ENCODE measurements at places on chromosomes 1 and 21.

DNA sequence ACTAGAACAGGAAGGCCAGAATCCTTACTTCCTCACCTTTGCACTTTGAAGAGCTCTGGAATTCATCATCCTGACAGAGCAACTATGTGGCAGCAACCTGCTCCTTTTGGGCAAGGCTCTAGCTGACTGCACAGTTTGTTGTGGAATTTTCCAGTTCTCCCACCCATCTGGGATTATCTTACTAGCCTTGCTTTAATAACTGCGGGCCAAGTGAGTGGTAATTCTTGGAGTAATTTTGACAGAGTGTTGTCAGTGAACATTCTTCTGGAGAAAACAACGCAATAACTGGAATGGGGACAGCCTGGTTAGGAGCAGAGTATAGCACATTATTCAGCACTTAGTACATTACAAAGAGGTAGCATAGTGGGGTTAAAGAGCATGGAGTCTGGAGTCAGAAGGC lies 75.3 kb downstream of the NTMT2 start:
- DNase-seq, result no peak

DNA sequence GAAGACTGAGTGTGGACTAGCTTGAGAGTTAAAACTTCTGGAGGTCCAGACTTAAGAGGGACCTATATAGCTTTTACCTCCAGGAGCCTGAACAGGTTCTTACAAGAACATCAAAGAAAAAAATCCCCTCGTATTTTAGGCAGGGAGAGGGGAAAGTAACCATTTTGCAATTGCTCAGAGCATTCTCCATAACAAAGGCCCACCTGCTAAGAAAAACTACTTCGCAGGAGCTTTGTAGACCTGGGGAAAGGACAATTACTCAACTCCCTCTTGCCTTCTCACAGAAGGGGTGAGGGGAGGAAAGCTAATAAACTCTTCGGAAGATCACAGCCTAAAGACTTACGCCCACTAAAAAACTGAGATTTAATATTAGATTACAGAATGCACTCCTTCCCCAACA lies 86.3 kb downstream of the RERE start:
- no peak for DNase-seq

DNA sequence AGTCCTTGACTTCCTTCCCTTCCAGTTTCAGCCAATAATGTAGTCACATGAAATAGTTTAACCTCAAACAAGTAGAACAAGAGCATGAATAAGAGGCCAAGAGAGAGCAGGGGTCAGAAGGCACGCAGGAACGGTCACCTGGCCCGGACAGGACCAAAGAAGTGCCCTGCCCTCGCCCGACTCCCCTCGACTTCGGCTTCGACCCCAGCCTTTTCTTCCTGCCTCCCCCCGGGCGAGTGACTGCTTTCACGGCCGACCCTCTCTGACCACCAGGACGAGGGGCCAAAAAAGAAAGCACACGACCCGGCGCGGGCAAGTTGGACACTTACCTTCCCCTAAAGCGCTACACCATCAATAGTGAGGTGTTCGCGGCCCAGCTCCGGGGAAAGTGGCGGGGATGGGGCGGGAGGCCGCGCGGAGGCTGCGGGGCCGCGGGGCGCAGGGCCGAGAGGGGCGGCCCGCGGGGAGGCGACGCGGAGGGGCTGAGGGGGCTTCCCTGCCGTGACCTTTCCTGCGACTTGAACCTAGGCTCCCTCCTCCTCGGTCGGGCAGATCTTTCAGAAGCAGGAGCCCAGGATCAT lies 519 bp downstream of the RERE start:
- peak; percentile 51 for DNase-seq

DNA sequence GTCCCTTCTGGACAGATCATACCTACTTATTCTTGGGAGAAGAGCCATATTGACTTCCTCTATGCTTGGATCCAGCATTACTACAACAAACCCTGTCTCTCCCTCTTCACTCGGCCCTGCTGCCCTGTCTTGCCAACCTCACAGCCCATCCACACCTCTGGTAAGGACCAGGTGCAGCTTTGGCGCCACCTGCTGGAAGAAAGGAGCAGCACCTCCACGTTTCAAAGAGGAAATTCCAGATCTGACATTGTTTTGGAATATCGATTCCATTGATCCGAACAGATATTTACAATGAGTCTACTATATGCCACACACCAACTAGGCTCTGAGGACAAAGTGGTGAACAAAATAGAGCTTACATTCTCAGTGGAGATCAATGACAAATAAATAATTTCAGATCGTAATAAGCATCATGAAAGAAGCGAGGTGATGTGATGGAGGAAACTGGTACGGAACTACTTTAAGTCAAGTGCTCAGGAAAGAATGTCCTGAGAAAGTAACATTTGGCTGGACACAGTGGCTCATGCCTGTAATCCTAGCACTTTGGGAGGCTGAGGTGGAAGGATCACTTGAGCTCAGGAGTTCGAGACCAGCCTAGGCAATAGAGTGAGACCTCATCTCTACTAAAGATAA lies 18.7 kb downstream of the MFSD2A start:
- DNase-seq, result peak; percentile 62

- no peak for DNase-seq
These were observed 75.3 kb upstream of the PALMD start for GRCh38 chr1:99570486-99571089.

- DNase-seq, result no peak
These were observed 15.3 kb upstream of the POU3F1 start for GRCh38 chr1:38061883-38062328.

DNA sequence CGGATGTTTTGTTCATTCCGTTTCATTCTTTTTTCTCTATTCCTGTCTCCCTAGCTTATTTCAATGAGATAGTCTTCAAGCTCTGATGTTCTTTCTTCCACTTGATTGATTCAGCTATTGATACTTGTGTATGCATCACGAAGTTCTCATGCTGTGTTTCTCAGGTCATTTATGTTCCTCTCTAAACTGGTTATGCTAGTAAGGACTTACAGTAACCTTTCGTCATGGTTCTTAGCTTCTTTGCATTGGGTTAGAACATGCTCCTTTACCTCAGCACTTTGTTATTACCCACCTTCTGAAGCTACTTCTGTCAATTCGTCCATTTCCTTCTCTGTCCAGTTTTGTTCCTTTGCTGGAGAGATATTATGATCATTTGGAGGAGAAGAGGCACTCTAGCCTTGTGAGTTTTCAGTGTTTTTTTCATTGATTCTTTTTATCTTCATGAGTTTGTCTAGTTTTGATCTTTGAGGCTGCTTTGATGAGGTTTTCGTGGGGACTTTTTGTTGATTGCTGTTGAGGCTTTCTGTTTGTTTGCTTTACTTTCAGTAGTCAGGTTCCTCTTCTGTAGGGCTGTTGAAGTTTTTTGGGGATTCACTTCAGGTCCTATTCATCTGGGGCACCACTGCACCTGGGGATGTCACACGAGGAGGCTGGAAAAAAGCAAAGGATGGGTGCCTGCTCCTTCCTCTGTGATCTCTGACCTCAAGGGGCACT lies 496.9 kb upstream of the LRRC7 start:
- DNase-seq, result no peak

DNA sequence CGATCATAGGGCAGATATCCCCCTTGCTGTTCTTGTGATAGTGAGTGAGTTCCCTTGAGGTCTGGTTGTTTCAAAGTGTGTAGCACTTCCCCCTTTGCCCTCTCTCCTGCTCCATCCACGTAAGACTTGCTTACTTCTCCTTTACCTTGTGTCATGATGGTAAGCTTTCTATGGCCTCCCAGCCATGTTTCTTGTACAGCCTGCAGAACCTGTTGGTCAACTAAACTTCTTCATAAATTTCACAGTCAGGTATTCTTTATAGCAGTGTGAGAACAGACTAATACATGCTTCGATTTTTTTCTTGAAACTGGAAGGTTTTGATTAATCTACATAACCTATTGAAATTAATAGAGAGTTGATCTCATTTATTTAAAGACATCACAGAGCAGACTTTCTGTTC lies 302.5 kb upstream of the PBX1 start:
- DNase-seq, result no peak

- no peak for DNase-seq
These were observed 462.7 kb upstream of the PKN2 start for GRCh38 chr1:88221411-88221810.

GRCh38 chr1:84704872-84705417 lies 14.7 kb upstream of the SSX2IP start:
- no peak for DNase-seq

- DNase-seq, result no peak
These were observed 134.9 kb downstream of the RUNX1 start for GRCh38 chr21:34914239-34914638.

DNA sequence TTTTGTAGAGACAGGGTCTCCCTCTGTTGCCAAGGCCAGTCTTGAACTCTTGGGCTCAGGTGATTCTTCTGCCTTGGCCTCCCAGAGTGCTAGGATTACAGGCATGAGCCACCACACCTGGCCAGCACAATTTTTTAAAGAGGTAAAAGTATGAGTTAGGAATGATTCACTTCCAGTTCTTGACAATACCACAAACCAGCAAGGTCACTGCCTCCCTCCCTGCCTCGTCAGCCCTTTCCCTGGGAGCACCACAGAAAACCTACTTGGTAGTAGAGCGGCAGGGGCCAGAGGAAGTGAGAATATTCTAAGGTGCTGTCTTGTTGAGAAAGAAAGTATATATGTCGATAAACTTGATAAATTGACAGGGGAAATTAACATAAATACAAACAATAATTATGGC lies 10.8 kb upstream of the CDA start:
- no peak for DNase-seq

DNA sequence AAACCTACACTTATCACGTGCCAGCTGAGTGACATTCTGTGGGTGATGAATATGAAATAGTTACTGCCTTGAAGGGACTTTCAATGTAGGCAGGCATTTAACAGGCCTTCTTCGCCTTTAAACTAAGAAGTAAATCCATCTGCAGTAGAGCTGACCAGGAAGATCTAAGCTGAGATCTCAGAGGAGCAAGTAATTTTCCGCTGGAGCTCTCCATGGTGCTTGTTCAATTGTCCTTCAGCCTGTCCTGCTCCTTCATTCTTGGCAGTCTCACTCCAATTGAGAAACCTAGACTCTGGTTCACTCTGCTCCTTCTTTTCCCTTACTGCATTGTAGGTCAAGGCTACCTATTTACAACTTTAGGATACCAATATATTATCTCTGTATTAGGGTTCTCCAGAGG lies 183.5 kb downstream of the HMCN1 start:
- DNase-seq, result no peak

- no peak for DNase-seq
These were observed 3.4 kb upstream of the TEX35 start for GRCh38 chr1:178509414-178510007.

DNA sequence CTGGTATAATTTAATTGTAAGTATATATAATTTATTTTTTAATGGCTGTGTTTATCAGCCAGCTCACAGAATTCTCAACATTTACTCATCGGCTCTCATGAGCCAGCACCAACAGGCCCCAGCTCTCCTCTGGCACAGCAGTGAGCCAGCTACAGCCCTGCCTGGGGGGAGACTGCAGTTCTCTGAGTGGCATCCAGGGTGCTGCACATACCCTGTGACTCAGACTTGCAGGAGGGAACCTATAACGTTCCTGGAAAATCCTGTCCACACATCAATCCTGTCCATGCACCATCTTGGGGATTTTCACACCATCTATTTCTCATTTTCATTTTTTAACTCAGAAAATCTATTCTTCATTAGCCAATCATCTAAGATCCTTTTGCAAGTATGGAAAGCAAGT lies 36.5 kb downstream of the FHAD1 start:
- DNase-seq, result peak; percentile 78

- peak; percentile 11 for DNase-seq
These were observed 148.6 kb upstream of the KRTAP19-8 start for GRCh38 chr21:31186916-31187315.

- DNase-seq, result no peak
These were observed 1001.3 kb upstream of the ADGRL2 start for GRCh38 chr1:80799457-80799856.

DNA sequence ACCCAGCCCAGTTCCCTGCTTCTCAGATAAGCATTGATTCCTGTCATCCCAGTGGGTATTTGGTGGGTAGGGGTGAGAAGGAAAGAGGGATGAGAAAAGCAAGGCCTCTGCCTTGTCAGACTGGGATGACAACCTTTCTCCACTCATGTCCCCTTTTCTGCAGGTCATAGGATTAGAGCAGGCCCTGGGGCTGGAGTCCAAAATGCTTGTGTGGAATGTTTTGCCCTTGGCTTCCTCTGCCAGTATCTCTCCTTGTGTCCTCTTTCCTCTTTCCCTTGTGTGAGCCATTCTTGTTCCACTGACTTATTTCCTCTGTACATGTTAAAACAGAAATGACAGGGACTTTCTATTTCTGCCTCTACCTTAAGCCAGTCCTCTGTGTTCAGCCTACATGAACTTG lies 4.1 kb downstream of the ATP2B4 start:
- no peak for DNase-seq

DNA sequence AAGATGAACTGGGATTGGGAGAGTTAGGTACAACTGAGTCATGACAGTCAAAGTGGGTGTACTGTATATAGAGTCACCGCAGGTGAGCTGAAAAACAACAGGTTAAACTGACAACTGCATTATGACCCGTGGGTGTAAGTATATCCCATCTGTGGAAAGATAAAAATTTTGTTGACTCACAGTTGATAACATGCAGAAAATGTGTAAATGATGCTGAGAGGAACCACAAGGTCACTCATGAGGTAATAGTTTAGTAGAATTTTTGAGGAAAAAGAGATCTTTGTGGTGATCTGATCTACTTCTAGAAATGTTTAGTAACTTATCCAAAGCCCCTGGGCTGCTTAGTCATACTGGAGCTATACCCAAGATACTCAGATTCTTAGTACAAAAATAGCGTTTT lies 838 bp downstream of the OR2C3 start:
- DNase-seq, result no peak

GRCh38 chr1:98387701-98388100 lies 273.8 kb upstream of the SNX7 start:
- DNase-seq, result no peak

GRCh38 chr1:219427989-219428388 lies 184.9 kb downstream of the ZC3H11B start:
- DNase-seq, result no peak

DNA sequence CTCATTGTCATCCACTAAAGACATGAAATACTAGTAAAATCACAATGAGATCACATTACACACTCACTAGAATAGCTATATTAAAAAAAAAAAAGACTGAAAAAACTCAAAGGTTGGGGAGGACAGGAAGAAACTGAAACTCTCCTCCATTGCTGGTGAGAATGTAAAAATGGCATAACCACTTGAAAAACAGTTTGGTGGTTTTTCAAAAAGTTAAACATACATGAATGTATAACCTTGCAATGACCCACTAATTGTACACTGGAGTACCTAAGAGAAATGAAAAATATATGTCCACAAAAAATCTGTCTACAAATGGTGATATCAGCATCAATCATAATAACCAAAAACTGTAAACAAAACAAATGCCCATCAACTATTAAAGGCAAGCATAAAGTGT lies 44.0 kb downstream of the NRIP1 start:
- DNase-seq, result no peak

- DNase-seq, result no peak
These were observed 3.4 kb downstream of the RUNX1 start for GRCh38 chr21:35045542-35046262.

GRCh38 chr1:174734270-174734669 lies 265.5 kb upstream of the CACYBP start:
- no peak for DNase-seq

GRCh38 chr1:187527346-187527745 lies 698.6 kb downstream of the PLA2G4A start:
- no peak for DNase-seq

All from NCI-H69 (cell line).